ENCODE measurements at places on chromosomes 7 and 10.

GRCh38 chr10:43065761-43066160, 11.1 kb upstream of the RET start:
- DNase-seq: no peak

GRCh38 chr10:52984169-52984568, 211.6 kb upstream of the MBL2 start:
- no peak for DNase-seq

- no peak for DNase-seq
Measured at GRCh38 chr10:9239298-9239697, 1184.8 kb downstream of the GATA3 start.

- DNase-seq: no peak
Measured at GRCh38 chr7:80047032-80047431, 87.6 kb upstream of the GNAI1 start.

DNA sequence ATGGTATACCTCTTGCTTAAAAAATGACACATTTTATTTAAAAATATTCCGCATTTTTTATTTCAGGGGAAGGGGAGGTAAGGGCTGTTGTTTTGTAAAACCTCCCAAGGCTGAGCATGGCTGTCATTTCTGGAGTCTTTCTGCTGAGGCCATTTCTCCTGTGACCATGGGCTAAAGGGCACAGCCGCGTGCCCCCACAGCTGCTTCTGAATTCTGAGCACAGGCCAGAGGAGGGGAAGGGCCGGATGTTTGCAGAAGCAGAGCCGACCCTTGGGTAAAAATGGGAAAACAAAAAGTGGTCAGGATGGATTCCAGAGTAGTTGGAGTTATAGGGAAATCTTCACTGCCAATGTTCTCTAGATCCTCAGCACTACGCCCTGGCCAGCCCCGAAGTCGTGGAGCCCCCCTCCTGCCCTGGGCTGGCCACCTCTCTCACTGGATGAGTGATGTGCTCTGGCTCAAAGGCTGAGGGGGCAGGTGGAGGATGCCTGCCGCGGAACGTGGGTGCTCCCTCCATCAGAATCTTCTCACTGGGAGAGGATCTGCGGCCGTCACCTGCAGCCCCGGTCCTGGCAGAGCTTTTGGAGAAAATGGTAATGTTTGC, 131.3 kb upstream of the ZEB1 start:
- no peak for DNase-seq

DNA sequence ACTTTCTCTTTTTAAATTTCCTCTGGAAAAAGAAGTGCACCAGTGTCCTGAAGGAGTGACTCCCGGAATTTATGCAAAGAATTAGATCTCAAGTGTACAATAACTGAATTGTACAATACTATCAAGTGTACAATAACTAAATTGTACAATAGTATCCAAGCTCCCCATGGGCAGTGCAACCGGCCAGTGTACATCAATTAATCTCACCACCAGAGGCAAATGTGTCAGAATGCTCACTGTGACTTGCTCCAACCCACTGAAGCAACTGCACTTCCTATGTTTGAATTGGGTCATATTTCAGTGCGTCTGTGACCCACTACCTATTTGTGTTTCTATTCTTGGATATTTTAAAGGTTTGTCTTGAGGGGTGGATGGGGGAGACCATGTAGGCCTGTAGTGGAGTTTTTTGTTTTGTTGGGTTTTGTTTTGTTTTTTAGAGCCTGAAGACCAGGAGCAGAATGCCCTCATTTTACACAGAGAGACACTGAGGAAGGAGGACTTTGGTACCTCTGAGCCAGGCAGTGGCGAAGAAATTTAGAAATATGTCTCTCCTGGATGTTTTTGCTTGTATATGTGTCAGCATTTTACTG, 78.5 kb upstream of the CTTNBP2 start:
- no peak for DNase-seq

DNA sequence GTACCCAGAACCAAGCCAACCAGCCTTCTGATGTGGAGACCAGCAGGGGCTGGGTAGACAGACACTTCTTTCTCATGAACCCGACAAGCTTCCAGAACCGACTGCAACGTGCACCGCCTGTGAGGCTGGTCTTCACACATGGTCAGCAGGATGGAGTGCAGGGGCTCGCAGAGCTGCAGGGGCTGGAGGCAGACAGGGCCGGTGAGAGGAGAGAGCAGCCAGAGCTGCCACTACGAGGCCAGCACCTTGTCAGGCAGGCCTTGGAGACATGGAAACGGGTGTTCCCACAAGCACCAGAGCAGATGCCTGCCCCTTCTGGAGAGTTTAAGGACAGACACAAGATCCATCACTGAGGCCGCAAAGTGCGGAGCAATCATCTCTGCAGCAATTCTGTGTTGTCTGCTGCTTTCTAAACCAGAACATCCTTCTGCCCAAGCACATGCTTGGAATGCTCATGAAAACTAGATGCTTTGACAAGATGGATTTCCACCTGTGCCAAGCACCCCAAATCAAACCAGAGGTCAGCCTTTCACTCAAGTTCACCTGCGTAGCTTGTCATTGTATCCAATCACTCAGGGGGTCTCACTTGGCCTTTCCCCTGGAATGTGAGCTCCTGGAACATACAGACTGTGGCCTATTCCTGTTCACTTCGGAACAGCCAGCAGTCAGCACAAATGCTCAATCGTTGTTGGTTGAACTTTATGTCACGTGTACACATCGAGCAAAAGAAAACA, 32.2 kb downstream of the FRMPD2 start:
- no peak for DNase-seq

- no peak for DNase-seq
Measured at GRCh38 chr10:49332333-49332732, 33.4 kb downstream of the C10orf71 start.

GRCh38 chr10:6386346-6386745, 183.6 kb downstream of the PFKFB3 start:
- DNase-seq: no peak

DNA sequence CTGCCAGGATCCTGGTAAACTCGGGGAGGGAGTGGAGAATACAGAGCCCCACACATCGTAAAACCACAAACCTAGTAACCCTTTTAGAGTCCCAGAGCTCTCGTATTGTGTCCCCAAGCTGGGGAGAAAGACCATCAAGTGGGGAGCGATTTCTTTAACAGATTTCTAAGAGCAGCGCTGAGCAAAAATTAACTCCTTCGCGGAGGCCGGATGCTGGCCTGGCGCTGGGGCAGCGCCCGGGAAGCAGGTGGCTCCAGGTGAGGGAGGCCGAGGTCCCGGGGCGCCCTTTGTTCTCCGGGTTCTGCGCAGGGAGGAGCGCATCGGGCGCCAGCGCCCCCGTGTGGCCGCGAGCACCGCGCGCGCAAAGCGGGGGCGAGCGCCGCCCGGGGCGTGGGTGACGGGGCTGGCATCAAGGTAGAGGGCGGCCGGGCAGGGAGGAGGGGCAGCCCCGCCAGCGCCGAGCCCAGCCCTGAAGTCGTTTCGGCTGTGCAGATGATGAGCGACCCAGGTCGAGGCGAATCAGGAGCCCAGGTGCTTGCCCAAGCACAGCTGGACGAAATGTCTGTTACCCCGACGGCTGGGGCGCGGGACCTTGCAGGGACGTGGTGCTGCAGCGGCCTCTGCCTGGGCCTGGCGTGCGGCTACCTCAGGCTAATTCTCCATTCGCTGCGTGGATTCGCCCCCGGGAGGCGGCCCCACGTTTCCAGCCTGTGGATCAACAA, 10.4 kb upstream of the FGFR2 start:
- DNase-seq: no peak

DNA sequence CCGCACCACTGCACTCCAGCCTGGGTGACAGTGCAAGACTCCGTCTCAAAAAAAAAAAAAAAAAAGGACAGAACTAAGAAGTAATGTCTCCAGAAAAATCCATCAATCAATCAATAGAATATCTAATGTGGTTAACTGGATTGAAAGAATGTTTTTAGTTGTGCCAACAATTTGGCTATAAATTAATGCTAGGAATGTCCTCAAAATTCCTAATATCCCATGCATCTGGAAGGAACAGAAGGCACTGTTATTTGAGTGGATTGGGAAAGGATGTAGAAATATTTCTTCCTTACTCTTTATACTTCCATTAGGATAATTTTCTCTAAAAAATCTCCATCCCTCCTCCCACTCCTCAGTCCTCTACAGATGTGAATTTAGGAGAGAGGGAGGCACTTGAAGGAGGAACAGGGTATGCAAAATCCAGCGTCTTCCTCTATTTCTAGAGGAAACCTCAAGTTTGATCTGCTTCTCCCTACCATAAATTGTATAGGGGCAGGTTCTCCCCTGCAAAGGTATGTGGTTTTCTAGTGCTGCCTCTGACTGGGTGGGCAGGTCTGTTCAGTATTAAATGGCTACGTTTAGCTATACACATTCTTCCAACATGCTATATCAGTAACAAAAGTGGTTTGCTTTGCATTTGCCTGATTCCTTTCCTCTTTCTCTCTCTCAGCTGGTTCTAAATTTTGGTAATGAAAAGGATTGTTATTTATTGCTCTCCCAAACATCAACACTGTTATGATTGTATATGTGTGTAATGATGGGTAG, 54.1 kb downstream of the RNLS start:
- DNase-seq: no peak

GRCh38 chr7:26987338-26987737, 108.5 kb downstream of the HOXA1 start:
- no peak for DNase-seq

GRCh38 chr10:60679388-60679990, 98.8 kb upstream of the CDK1 start:
- DNase-seq: no peak

- no peak for DNase-seq
Measured at GRCh38 chr7:2929321-2930201, 85.5 kb upstream of the GNA12 start.

DNA sequence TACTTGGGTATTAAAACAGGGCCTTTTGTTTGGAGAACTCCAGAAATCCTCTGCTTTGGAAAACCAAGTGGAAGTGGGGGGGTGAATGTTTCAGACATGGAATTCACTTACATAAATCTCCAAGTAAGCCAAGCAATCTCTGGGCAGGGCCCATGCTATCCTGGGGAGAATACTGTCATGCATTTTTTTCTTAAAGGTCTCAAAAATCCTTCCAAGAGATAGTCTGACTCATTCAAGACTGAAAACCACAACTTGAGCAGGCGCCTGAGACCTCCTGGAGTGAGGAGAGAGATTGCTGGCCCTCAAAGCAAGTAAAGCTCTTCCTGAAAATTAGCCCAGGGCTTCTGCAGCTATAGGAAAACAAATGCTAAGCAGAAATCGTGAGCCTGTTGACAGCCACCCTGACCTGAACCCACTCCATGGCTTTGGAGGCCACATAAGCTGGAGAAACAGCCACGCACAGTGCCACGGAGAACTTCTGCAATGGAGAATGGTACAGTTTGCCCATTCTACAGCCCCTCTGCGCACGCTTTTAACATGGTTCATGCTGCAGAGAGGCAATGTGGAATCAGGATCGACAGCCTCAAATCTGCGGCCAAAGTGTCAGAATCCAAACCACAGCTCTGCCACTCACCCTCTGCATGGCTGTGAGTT, 203.1 kb upstream of the AUTS2 start:
- DNase-seq: no peak

GRCh38 chr7:45155941-45156340, 1.6 kb upstream of the RAMP3 start:
- no peak for DNase-seq

- DNase-seq: no peak
Measured at GRCh38 chr7:93569189-93569588, 5.3 kb downstream of the CALCR start.
